COR-L47 (cell line): ENCODE measurements at places on chromosomes 12 and 14.

- DNase-seq = peak; percentile 61
Observed at GRCh38 chr14:53956427-53957201, at the start of gene BMP4. Gene BMP4 (minus strand): TSS chr14:53956825. CDS start chr14:53952222, 4,603 bp downstream.

GRCh38 chr12:119156401-119157044 lies 22.2 kb upstream of the HSPB8 start:
- no peak for DNase-seq

GRCh38 chr14:62896932-62897456 lies 148.3 kb downstream of the KCNH5 start:
- no peak for DNase-seq

GRCh38 chr14:75832621-75833297 lies 149.0 kb downstream of the TGFB3 start:
- peak; percentile 49 for DNase-seq

DNA sequence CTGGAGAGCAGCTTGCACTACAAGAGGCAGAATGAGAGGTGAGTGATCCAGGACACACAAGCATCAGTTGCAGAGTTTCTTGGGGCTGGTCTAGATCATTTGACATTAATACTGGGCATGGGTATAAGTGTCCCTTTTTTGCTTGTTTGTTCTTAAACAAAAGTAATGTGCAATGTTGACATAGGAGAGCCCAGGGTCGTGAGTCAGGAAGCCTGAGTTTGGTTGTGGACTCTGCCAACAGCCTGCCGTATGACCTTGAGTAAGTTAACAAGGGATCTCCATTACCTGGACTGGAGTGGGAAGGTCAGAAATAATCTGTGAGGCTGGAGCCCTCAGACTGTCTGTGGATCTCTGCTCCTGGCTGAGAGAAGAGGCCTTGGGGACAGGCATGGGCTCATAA lies 170.3 kb downstream of the KCNA5 start:
- DNase-seq = no peak

DNA sequence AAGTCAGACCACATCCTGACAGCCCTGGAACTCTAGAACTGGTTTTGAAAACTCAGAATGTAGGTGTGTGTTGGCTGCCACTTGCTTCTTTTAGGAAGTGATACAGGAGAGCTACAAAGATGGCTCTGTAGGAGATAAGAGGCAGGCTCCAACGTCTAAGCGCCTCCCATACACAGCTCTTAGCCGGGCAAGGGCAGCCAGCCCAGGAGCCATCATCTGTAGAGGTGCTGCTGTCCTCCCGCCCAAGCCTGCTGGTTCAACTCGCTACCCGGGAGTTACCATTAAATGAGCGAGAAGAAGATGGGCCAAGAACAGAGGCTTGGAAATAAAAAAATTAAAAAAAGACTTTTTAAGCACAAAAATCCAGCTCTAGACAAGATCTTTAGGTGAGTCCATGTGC lies 61.2 kb upstream of the DIO3 start:
- no peak for DNase-seq

DNA sequence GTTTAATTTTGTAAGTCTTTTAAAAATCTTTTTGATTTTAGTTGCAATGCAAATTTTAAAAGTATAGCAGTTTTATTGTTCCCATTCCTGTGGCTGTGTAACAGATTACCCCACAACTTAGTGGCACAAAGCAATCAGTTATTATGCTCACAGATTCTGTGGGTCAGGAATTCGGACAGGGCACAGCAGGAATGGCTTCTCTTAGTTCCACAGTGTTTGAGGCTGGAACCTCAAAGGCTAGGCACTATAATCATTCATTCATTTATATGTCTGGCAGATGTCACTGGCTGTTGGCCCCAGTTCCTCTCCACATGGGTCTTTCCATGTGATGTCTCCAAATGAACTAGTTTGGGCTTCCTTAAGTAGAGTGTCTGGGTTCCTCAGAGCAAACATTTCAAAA lies 193.3 kb downstream of the RAD51B start:
- DNase-seq = no peak

DNA sequence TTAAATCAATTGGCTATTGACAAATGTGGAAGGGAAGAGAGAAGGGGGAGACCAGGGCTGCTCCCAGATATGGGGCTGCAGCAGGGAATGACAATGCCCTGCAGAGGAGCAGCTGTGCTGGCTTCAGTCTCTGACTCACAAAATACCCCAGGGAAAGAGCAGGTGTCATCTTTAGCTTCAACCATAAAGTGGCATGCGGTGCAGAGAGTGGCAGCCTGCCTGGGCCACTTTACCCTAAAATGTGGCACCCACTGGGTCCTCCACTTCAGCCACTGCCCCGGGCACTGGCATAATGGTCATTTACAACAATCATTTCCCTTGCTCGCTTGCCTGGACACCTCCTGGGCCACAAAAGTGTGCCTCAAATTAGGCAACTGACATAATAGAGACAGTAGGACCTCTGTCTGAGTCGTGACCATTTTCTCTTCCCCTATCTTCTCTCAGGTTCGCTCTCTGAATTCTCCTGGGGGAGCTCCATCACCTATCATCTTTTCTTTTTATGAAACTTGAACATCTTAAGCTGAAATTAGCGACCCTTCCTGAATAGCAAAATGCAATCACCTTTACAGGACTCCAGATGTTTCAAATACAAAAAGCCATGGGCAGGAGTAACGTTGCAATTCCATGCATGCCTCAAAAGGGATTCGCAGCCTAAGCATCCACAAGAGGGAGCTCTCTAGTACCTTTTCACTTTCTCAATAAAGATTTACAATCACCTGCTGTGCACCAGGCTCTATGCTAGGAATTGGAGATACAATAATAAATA lies 179.9 kb upstream of the ATF7IP start:
- peak; percentile 36 for DNase-seq

GRCh38 chr12:26791301-26791791 lies 41.6 kb downstream of the ITPR2 start:
- no peak for DNase-seq

DNA sequence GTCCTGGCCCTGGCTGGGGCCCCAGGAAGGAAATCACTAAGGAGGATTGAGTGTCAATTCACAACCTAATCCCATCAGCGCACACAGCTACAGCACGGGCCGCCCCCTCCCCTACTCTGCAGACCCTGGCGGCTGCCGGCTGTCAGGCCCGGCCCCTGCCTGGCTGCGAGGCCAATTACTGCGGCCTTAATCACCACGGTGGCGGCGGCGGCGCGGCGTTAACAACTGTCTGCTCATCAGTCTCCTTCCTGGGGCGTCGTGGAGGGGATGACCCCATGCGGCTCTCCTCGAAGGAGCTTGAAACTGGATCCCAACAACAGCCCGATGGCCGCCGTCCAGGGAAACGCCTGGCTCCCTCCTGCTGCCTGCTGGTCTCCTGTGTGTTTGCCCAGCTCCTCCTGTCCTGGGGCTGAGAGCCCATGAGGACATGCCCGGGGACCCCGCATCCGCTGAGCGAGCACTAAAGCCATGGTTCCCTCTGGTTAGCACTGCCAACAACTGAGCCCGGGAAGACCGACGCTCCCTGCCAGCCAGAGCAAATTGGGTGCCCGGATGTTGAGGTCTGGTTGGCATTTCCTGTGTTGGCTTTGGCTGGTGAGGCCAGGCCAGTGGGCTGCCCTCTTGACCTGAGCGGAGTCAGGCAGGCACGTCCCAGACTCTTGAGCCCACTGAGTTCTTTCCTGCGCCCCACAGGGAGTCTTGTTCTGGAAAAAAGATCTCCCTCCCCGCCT lies 21.8 kb upstream of the EIF2B2 start:
- DNase-seq = peak; percentile 91

- no peak for DNase-seq
Observed at GRCh38 chr14:58739674-58740073, 101.9 kb downstream of the DACT1 start.

GRCh38 chr12:105214148-105214547 lies 21.8 kb downstream of the APPL2 start:
- DNase-seq = no peak

- DNase-seq = no peak
Observed at GRCh38 chr14:89667983-89668382, 250.9 kb upstream of the FOXN3 start.

DNA sequence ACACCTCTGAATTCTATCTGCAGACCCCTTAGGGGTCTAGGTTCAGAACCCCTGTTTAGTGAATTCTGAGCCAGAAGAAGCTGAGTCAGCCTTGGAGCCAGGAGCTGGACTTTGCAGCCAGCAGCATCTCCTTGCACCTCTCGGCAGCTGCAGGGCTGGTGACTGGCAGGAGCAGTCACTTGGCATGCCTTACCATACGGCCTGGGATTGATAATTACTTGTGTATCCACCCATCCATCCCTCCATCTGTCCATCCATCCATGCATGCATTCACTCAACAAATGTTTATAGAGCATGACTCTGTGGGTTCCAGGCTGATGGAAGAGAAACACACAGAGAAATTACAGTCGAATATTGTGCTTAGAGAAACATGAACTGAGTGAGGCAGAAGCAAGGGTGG lies 67.5 kb upstream of the PRIMA1 start:
- no peak for DNase-seq

DNA sequence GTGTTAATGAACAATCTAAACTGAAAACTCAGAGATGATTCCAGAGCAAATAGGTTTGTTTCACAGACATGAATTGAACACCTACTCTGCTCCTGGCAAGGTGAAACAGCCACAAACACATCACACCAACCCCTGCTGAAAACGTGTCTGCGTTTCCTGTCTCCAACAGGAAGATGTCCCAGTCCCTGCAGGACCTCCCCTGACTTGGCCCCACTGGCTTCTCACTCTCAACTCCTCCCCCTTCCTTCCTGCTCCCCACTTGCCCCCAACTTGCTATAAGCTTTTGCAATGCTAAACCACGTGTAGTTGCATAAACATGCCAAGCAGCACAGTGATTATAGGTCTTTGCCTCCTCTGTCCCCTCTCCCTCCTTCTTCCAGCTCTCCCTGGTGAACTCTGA lies 567.6 kb downstream of the BCL11B start:
- DNase-seq = peak; percentile 50

DNA sequence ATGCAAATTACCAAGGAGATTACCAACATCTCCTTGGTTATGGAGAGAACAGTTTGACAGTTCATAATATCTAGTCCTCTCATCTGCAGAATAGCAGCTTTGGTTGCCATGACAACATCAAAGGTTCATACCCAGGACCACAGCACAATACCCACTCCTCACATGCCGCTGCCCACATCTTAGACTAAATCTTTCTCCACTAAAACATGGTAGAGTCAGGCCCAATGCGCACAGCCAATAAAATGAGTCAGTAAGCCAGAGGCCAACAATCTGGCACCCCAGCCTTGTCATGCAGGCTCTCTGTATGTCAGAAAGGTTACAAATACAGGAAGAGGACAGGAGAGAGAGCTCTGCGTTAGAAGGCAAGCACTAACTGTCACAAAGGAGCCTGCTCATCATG lies 70.6 kb downstream of the KCNK10 start:
- no peak for DNase-seq

DNA sequence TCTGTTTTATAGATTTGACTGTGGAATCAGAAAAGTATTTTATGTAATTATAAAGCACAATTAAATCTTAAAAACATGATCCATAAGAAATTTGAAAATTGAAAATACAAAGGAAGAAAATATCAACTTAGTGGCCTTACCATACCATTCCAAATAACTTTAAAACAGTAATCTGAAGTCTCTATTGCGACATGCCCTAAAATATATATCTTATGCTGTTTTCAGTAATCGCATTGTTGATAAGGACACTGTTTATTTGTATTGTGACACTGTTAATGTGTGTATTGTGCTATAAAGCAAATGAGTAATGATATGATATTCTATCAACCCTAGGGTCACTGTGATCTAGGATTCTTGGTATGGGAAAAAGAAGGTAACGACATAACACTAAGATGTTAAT lies 7.0 kb downstream of the KLHL28 start:
- DNase-seq = no peak

- DNase-seq = no peak
Observed at GRCh38 chr14:98580131-98580678, 691.8 kb downstream of the BCL11B start.

GRCh38 chr14:80587096-80587724 lies 354.3 kb downstream of the CEP128 start:
- DNase-seq = peak; percentile 11

DNA sequence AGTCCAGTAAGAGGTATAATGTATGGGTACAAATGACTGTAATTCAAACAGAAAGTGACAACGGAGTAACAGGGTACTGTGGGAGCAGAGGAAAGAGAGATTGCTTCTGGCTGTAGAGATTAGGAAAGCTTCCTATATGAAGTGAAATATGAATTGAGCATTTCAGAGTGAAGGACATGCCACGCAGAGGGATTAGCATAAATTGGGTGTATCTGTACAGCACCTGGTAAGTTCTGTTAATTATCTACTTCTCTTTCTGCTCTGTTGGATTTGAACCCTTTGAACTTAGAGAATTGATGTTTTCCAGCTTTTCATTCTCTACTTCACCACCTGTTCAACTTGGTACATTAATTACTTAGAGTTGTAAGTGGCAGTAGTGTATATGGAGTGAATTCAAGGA lies 8.8 kb downstream of the STK38L start:
- no peak for DNase-seq

- no peak for DNase-seq
Observed at GRCh38 chr14:65658202-65658601, 245.7 kb downstream of the FUT8 start.

DNA sequence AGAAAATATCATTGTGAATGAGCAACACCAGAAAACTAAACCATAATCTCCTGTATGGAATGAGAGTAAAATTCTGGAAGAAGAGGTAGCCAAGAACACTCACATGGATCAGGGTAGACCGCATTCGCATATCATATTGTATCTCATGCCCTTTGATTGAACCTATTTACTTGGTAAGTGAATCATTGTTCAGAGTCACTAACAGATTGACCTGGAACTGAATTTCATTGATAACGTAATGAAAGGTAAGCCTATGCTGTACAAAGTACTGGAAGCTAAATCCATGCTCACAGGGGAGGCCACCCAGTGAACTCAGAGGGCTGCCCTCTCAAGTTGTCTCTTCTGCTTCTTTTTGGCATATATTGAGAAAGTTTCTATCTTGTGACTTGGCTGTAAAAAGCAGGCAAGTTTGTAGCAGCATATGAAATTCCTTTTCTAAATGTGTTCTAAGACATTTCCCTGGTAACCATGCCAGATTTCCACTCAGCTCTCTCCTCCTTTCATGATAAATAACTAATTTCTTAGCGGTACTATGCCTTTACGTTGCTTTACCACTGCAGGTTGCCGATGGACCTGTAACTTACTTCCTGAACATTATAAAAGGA lies 91.4 kb downstream of the PLCZ1 start:
- no peak for DNase-seq

DNA sequence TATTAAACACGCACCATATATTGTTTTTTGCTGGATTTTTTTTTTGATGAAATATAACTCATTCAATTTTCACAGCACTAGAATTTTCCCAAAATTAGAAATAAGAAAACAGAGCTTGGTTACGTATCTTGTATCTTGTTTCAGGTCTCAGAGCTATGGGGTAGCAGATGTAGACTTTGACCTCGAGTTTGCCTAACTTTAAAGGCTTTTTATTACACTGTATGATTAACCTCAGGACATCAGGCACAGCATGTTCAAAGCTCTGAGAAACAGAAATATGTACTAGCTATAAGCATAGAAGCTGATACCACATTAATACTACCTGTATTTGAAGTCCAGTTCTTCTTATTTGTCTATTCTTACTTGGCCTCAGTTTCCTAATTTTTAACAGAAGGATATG lies 171.9 kb upstream of the KITLG start:
- no peak for DNase-seq

- no peak for DNase-seq
Observed at GRCh38 chr12:32603858-32604257, 75.2 kb upstream of the DNM1L start.

- no peak for DNase-seq
Observed at GRCh38 chr12:118032188-118032587, 15.7 kb downstream of the RFC5 start.

GRCh38 chr12:27109334-27110028 lies 27.1 kb upstream of the C12orf71 start:
- no peak for DNase-seq
